T-helper 17 cell (primary cell): ENCODE measurements at places on chromosomes 2 and 18.

DNA sequence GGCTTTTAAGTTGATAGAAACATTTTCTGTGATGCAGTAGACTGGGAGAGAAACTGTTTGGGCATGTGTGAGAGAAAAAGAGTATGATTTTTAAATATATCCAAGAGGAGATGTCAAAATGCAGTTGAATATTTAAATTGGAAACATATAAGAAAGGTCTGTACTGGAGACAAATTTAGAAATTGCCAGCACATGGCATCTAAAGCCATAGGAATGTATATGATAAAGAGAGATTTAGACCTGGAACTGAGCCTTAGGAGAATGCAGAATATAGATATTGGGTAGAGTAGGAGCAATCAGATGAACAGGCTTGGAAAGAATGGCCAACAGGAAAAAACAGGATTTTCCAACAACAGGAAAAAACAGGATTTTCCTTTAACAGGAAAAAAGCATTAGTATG lies 680.8 kb downstream of the MBD2 start:
- H3K36me3 ChIP-seq, result no peaks in the 10 kb centered on the region
- no peaks in the 10 kb centered on the region for H3K4me1 ChIP-seq
- no peak overlapping the region for H3K4me3 ChIP-seq
- no peak for DNase-seq
- H3K27me3 ChIP-seq, result no peaks in the 10 kb centered on the region
- no peak overlapping the region for H3K27ac ChIP-seq

DNA sequence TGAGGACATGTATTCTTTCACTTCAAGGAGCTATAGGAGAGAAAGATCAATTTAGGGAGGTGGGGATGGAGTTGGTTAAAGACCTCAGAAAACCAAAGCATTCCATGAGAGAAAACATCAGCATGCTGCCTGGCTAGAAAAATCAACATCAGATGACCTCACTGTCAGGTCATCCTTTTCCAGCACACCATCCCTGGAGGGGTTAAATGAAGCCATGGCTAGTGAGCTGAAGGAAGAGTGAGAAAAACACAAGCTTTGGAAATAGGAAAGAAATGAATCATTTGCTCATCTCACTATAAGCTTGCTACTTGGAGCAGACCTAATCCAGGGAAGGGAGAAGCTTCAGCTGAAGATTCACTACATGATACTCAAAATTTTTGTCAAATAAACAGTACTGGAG lies 109.5 kb upstream of the ITGB6 start:
- H3K36me3 ChIP-seq, result peaks cover 4% of the 10 kb centered on the region
- DNase-seq, result no peak
- H3K27ac ChIP-seq, result no peak overlapping the region
- H3K4me1 ChIP-seq, result peaks cover 12% of the 10 kb centered on the region
- H3K27me3 ChIP-seq, result no peaks in the 10 kb centered on the region

DNA sequence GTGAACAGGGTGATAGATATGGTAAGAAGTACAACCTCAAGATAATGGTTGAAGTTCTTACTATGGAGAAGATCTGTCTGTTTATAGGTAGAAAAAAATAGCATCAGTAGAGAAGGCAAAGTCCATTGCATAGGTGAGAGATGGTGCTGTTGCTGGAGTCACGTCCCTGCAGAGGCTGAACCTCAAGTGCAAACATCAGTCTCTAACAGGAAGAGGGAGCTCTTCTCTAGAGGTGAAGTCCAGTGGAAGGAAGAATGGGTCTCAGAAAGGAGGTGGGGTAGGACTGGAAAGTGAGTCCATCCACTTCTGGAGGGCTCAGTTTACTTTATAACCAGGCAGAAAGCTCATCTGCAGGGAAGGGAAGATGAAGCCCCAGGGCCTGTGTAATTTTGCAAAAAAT lies 337.7 kb downstream of the MEIS1 start:
- DNase-seq, result no peak
- no peaks in the 10 kb centered on the region for H3K36me3 ChIP-seq
- no peak overlapping the region for H3K4me3 ChIP-seq
- no peaks in the 10 kb centered on the region for H3K4me1 ChIP-seq
- no peak overlapping the region for H3K27ac ChIP-seq

DNA sequence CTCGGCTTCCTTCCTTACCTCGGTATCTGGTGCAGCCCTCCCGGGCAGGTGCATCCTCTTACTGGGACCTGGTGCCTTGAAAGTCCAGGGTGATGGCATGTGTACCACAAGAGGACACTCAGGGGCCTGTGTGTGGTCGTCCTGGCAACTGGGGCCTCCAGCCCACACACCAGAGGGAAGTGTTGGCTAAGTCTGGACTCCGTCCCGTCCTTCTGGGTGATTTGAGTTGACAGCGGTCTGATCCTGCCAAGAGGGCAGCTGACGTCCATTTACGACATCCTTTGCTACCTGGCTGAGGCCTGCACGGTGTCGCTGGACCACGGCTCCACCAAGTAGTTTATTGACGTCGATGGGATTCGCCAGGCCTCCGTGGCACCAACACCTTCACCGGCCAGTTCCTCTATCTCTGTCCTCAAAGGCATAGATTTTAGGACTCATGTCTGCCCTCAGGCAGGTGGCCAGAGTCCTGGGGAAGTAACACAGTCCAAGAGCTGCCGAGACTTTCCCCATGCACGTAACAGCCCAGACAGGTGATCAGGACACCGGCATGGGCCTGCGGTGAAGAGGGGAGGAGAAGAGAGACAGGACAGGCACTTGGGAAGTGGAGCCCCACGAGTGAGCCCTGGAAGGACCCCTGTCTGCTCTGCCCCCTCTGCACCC lies 186.0 kb upstream of the HDAC4 start:
- H3K4me1 ChIP-seq, result peaks cover 2% of the 10 kb centered on the region
- H3K27me3 ChIP-seq, result peaks cover 4% of the 10 kb centered on the region
- DNase-seq, result no peak
- no peak overlapping the region for H3K4me3 ChIP-seq
- H3K27ac ChIP-seq, result no peak overlapping the region
- H3K36me3 ChIP-seq, result no peaks in the 10 kb centered on the region

GRCh38 chr2:203706403-203706802 lies at the start of gene CD28:
CD28 (plus strand) TSS chr2:203706639; CDS start chr2:203706697, 58 bp downstream.
- peaks cover 45% of the 10 kb centered on the region for H3K4me1 ChIP-seq
- DNase-seq, result peak; percentile 79
- peak within 1 kb of the TSS; percentile 99 for H3K27ac ChIP-seq
- H3K4me3 ChIP-seq, result peak within 1 kb of the TSS; percentile 84

DNA sequence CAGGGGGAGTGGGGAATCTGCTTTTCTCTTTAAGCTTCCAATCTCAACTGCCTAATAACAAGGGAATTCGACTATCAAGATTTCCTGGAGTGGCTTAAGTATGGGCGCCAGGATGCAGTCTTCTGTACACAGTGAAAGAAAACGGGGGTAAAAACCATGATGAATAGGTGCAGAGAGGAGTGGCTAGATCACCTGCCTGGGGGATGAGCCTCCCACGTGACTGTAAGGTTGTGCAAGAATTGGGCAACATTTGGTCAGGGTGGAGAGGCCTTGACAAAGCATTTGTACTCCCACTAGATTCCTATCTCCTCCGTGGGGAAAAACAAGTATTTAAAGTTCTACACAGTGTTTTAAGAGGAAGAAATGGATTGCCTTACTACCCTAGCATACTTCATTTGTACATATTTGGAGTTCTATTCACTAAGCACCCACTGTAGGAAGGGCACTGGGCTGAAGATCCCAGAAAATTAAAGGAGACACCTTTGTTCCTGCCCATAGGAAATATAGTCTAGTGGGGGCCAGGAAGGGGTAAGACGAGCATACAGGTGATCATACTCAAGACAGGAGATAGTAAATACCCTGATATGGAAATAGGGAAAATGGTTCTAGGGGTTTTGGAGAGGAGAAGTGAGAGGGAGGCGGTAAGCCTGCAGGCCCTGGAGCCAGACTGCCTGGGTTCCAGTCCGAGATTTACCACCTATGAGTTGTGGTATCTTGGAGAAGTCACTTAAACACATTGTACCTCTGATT lies 29.2 kb downstream of the EPAS1 start:
- no peak overlapping the region for H3K27ac ChIP-seq
- DNase-seq, result no peak

GRCh38 chr2:158042245-158042644 lies 59.4 kb upstream of the UPP2 start:
- no peak overlapping the region for H3K27ac ChIP-seq
- peaks cover 53% of the 10 kb centered on the region for H3K27me3 ChIP-seq
- no peak for DNase-seq
- no peak overlapping the region for H3K4me3 ChIP-seq
- no peaks in the 10 kb centered on the region for H3K36me3 ChIP-seq
- peaks cover 5% of the 10 kb centered on the region for H3K4me1 ChIP-seq

GRCh38 chr2:238123991-238124470 lies 14.4 kb upstream of the KLHL30 start:
- no peak overlapping the region for H3K4me3 ChIP-seq
- no peak for DNase-seq
- H3K36me3 ChIP-seq, result no peaks in the 10 kb centered on the region
- no peak overlapping the region for H3K27ac ChIP-seq
- peaks cover 3% of the 10 kb centered on the region for H3K4me1 ChIP-seq
- H3K27me3 ChIP-seq, result no peaks in the 10 kb centered on the region

- no peaks in the 10 kb centered on the region for H3K27me3 ChIP-seq
- no peak for DNase-seq
- H3K36me3 ChIP-seq, result no peaks in the 10 kb centered on the region
- H3K4me3 ChIP-seq, result no peak overlapping the region
These were observed 37.6 kb downstream of the ZNF516 start for GRCh38 chr18:76457475-76457874.

DNA sequence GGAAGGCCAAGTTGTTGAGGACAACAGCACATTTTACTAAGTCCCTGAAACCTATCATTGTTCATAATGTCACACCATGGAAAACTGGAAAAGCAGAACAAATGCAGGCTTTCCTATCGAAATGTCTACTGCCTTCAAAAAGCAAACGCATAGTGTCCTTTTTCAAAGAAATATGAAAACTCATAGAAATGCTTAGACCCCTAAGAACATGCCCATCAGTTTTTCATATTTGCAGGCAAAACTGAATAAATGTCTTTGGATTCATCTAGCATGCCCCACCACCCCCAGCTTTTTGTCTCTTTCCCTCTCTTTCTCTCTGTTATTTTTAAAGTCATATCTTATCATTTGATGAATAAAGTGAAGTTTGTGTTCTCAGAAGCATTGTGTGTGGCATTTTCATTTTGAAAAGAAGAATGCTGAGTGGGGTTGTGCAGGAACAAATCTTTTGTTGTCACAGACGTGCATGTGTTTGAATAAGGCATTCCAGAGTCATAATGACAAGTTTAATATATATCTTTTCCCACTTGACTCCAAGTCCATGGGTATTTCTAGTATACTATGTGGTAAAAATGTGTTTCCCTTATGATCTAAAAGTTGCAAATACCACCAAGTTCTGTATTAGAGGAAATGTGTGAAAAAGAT lies 2180.0 kb upstream of the PIK3C3 start:
- H3K27ac ChIP-seq, result no peak overlapping the region
- no peak for DNase-seq
- no peaks in the 10 kb centered on the region for H3K4me1 ChIP-seq

DNA sequence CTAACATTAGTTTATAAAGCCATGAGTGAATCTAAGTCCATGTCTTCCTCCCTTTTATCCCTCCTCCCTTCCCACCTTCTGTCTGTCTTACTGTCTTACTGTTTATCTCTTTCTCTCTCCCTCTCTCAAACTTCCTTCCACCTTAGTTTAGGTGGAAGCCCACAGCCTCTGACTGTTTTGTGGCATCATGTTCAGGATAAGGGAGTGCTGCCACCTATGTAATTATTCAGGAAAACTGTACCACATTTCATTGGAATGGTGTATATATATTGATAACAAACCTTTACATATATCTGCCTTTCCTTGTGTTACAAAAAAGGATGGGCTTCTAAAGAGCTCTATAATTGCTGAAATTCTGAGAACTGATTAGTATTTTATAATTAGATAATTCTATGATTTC lies 48.7 kb downstream of the NETO1 start:
- no peak overlapping the region for H3K27ac ChIP-seq
- no peak for DNase-seq
- no peaks in the 10 kb centered on the region for H3K27me3 ChIP-seq
- H3K36me3 ChIP-seq, result no peaks in the 10 kb centered on the region

DNA sequence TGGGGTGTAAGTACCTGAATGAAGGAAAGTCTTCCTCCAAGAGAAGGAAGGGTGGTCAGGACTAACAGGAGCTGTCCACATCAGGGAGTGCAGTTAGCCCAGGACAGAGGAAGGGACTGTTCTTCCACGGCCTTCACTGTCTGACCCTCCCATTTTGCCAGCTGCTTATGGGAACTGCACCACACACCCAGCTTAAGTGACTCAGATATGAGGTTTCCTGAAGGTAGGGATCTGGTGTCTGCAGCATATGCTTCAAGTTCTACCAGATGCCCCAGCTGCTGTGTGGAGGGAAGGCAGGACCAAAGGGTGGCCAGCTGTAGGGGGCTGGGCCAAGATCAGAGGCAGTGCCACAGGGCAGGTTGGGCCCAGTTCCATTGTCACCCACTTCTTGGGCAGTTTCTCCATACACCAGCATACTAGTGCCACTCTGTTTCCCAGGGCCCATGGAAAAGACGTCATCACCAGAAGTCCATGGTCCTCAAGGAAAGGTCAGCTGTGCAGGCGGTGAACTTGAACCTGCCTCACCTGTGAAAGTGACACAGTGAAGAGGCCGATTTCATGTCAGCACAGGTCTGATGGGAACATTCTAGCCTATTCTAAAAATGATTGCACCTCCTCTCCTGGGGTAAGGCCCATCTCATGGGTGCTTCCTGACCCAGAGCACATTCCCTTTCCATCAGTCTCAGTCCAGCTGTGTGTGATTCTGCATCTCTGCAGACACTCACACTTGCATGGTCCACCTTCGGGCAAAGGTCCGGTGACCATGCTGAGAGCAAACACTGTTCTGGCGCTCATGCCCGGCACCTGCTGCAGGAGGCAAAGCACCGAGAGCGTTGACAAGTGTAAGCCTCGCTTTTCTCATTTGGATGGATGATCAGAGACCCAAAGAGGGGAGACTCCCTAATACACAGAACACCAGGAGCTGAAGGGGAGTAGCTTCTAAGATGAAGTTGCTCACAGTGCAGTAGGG lies 68.0 kb downstream of the ACAA2 start:
- peaks cover 3% of the 10 kb centered on the region for H3K4me1 ChIP-seq
- peaks cover 9% of the 10 kb centered on the region for H3K27me3 ChIP-seq
- H3K36me3 ChIP-seq, result no peaks in the 10 kb centered on the region
- H3K27ac ChIP-seq, result no peak overlapping the region
- no peak for DNase-seq
- no peak overlapping the region for H3K4me3 ChIP-seq
